ENCODE measurements at places on chromosomes 6 and 20.

DNA sequence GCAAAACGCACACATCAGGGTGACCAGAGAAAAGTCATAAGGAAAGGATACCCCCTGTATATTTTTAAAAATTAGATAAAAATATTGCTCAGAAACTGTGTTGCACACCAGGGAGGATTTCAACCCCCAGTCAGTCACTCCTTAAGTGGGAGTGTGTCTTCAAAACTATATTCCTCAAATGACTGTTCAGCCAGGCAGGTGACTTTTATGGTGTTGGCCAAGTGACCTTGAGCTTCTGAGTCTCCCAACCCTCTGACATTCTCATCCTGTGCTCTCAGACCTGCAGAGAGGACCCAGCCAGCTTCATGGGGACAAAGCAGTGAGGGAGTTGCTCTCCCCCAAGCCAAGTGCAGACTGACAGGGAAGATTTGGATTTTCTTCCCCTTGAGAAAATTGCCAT is 311.9 kb upstream of the JARID2 start:
- no peak for DNase-seq

GRCh38 chr6:96542702-96543101 is 20.2 kb upstream of the FHL5 start:
- DNase-seq = no peak

DNA sequence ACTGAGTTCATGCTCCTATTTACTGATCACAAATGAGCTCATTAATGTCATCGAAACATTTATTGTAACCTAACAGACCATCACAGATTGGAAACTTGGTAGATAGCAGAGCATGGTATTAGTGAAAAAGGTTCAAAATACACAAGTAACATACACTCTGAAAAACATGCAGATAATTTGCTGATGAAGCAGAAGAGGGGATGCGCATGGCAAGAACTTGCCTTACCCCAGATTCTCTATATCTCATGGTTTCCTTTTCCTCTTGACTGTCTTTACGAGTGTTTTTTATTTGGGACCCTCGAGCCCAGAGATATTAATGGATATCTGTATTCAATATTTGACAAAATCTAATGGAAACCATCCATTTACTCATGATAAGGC is 37.6 kb downstream of the QRSL1 start:
- no peak for DNase-seq

GRCh38 chr6:1250489-1251197 is 61.3 kb upstream of the FOXQ1 start:
- no peak for DNase-seq

DNA sequence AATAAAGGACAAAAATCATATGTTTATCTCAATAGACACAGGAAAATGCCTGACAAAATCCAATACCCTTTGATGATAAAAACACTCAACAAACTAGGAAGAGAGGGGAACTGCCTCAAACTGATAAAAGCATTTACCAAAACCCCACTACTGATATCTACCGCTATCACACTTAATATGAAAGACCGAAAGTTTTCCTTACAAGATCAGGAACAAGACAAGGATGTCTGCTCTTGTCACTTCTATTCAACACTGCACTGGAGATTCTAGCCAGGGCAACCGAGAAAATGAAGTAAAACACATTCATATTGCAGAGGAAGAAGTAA is 25.1 kb downstream of the GZF1 start:
- no peak for DNase-seq

DNA sequence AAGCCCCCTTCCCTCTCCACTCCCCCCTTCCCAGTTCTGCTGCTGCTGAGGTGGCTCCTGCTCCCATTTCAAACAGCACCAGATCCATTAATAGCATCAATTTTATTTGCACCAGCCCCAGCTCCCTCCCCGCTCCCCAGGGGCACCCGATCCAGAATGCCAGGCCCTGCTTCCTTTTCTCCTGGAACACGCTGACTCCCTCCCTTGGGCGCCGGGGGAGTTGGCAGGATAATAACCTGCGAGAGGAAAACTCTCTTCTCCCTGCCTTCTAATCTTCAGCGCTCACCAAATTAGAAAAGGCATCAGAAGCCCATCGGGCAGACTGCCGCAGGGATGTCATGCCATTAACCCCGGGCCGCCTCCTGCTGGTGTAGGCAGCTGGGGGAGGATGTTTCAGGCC is 77.8 kb downstream of the NCR2 start:
- DNase-seq = no peak

- DNase-seq = no peak
Measured at GRCh38 chr6:232982-233640, 59.2 kb upstream of the DUSP22 start.

DNA sequence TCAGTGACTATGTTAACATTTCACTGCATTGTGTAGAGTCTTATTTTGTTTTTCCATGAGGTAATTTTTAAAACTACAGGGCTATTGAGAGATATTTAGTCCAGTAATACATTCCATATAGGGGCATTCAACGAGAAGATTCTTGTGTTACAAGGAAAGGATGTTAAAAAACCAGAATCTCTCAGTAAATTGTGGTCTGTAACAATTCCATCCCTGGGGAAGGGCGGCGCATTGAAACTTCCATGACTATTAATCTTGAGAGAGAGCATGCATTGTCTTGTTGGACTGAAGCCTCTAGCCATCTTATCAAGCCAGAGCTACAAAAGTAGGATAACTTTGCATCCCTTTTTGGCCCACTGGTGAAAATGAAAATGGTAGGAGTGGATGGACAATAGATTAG is 119.7 kb downstream of the BCKDHB start:
- no peak for DNase-seq

GRCh38 chr6:46170357-46171289 is at the start of gene ENPP5:
Gene ENPP5, minus strand, starts transcription at chr6:46170980. Its CDS starts 2,718 bp downstream, at chr6:46168262.
- DNase-seq = peak; percentile 32

All from stimulated activated CD8-positive, alpha-beta memory T cell treated with anti-CD3 and anti-CD28 coated beads, Interleukin-15, amount 100 ng/mL, for 24 hours (primary cell).